ENCODE measurements at places on chromosomes 1 and 21. TPM values are rescaled to one million over a fixed set of nuclear protein-coding genes. Genes with fewer than 3 reads are reported as not detected.
A peak's percentile ranks its signal among the peaks of the same experiment; 100 is the strongest.

CDK18 gene
- 4.5 TPM for total RNA-seq

RAB42 gene
- total RNA-seq: not detected

SPRR3 gene
- not detected for total RNA-seq

C1orf185 gene
- total RNA-seq: not detected

KRTAP6-1 gene
- not detected for total RNA-seq

GRCh38 chr1:3992103-3992556, 92.1 kb upstream of the C1orf174 start:
- no peaks in the 10 kb centered on the region for H3K36me3 ChIP-seq
- peak overlapping the region; percentile 78 for H3K27ac ChIP-seq
- H3K27me3 ChIP-seq: peaks cover 7% of the 10 kb centered on the region
- no peaks in the 10 kb centered on the region for H3K4me1 ChIP-seq

DNA sequence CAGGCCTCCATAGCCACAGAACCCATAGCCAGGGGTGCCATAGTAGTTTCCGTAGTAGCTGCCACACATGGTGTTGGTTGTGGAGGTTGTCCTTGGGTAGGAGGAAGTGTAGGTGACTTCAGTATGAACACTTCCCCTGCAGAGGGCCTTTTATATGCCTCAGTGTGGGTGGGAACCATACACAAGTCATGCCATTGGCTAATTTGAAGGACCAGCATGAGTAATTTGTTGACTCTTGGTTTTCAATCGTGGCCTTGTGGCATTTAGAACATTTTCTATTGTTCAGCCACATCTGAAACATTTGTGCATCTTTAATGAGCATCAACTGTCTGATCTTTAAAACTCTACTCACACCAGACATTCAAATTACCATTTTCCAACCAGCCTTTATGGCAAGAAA, at the start of gene KRTAP6-1:
Gene KRTAP6-1 (minus strand): TSS at position 95 of the 400 bp plus-strand sequence. CDS start 26 bp downstream, at position 69.
- no peak for DNase-seq
- no peaks in the 10 kb centered on the region for H3K27me3 ChIP-seq
- no peaks in the 10 kb centered on the region for H3K4me1 ChIP-seq
- H3K4me3 ChIP-seq: no peak within 1 kb of the TSS

DNA sequence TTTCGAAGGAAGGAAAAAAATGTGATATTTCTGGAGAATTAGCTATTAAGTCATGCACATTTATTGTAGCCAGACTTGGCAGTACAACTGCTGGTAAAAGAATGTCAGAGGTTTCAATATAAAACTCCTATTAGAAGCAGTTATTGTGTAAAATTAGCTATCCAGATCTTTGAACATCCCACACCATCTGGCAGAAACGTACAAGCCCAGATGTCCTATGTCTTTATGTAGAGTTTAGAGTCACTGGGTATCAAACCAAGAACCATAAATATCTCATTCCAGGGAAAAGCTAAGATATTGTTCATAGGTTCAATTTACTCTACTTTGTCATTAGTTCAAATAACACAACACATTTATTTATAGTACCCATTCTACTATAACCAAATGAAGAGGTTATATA, 31.4 kb downstream of the OLFM3 start:
- no peaks in the 10 kb centered on the region for H3K36me3 ChIP-seq
- no peaks in the 10 kb centered on the region for H3K4me1 ChIP-seq
- DNase-seq: no peak
- no peak overlapping the region for H3K27ac ChIP-seq
- H3K4me3 ChIP-seq: no peak overlapping the region
